ENCODE measurements at places on chromosomes 6 and 20.
A peak's percentile ranks its signal among the peaks of the same experiment; 100 is the strongest.

GRCh38 chr6:24419526-24419925 lies 16.8 kb downstream of the MRS2 start:
- no peak for DNase-seq

DNA sequence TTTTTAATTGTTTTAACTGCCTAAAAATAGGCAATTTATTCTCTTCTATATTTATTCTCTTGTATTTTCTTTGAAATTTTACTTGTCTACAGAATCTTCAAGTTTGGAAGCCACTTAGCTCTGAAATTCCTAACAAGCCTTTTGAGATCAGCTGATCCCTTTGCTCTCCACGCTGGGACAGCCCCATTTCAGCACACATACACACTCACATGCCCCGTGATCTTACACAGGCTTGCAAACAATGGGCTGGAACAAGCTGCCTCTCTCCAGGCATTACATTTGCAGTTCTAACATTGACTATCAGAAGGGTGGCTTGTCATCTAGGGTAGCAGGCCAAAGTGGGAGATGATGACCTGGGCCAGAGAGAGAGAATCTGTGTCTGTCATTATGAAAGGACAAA lies 62.1 kb upstream of the RAB32 start:
- DNase-seq = no peak

DNA sequence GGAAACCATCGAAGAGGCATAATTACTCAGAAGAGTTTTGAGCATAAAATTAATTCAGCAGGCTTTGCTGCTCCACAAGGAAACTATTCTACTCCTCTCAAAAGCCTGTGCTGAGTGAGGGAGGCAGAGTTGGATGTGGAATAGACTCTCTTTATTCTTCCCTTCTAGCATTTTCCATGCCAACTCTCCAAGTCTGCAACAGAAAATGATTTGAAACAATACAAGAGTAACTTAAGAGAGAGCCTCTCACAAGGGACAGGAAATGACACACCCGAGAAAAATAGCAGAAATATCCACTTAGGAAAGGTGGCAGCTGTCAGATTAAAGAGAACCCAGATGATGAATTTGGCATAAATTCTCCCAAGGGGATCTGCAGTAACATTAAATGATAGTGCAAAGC lies 26.3 kb upstream of the LAMP5 start:
- DNase-seq = no peak

- DNase-seq = peak; percentile 30
Measured at GRCh38 chr6:52389626-52390360, 27.8 kb downstream of the PAQR8 start.

- DNase-seq = peak; percentile 78
Measured at GRCh38 chr20:45095805-45096238, 5.1 kb downstream of the KCNS1 start.

DNA sequence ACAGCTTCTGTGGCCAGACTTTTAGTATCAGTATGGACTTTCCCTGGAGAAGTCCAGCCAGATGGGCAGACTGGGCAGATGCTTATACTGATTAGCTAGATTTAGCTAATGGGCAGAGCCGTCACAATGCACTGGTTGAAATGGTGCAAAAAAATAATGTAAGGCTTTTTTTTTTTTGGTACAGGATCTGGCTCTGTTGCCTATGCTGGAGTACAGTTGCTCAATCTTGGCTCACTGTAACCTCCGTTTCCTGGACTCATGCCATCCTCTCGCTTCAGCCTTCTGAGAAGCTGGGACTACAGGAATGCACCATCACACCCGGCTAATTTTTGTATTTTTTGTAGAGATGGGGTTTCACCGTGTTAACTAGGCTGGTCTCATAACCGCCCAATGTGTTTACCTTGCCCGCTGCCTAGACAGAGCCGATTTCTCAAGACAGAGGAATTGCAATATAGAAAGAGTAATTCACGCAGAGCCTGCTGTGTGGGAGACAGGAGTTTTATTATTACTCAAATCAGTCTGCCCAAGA lies 16.4 kb upstream of the KIFC1 start:
- peak; percentile 87 for DNase-seq

DNA sequence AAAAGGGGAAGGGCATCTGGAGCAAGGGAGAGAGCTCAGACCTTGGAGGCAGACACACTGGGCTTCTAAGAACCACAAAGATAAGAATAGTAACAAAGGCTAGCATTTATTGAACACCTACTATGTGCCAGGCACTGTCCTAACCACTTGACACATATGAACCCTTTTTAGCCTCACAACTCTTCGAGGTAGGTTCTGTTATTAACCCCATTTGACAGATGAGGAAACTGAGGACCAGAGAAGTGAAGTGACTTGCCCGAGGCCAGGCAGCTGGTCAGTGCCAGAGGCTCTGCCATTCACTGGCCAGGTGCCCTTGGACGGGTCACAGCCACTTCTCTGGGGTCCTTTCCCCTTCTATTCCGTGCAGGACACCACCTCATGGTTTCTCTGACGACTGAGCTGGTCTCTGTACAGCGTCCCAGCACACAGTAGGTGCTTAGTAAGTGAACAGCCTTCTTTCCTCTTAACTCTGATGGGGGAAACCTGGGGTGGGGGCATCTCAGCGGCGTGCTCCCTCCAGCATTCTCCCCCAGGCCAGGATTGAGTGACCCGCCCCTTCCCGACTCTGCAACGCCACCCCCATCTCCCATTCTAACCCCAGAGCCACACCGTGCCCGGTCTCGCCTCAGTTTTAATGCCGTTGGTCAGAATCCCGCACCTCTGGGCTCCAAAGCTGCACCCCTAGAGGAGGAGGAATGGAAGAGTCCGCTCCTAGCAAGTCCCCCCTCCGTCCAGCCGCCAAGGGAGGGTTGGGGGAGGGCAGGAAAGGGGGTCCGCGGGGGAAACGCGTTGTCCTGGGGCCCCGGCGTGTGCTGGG lies 55.7 kb downstream of the CD40 start:
- DNase-seq = no peak

GRCh38 chr20:17536944-17537444 lies 5.8 kb upstream of the BFSP1 start:
- peak; percentile 81 for DNase-seq

DNA sequence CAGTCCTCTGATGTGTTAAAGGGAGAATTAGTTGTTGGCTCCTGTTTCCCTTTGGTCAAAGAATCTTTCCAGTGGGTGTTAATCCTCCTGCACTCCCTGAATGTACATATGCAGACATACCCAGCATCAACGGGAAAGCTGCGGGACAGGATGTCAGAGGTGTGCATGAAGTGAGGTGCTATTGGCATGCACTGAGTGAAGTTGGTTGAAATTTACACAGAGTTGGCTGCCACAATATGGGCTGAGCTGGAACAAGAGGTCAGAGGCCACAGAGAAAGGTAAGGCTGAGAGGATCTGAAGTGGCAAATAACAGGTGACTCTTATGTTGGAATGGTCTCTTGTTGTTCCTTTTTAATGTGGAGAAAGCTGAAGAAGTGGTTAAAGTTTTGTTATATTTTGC lies 82.7 kb upstream of the AKIRIN2 start:
- DNase-seq = no peak

Data from testis (tissue), 5 donors.